ENCODE measurements at places on chromosomes 16 and 17.

DNA sequence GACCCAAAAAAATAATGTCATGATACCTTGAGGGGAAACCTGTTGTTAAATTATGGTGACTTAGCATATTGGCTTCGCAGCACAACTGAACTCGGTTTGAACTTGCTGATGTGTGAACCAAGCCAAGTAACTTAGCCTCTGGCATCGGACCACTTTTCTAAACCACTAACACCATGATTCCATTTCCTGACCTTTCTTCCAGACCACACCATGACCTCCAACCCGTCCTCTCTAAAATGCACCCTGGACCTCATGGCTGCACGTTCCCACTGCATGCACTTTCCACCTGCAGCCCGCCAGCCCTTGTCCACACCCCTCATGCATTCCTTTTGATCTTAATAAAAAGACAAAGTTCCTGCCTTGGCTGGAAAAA lies 29.3 kb downstream of the DYNLRB2 start:
- no peak for DNase-seq

DNA sequence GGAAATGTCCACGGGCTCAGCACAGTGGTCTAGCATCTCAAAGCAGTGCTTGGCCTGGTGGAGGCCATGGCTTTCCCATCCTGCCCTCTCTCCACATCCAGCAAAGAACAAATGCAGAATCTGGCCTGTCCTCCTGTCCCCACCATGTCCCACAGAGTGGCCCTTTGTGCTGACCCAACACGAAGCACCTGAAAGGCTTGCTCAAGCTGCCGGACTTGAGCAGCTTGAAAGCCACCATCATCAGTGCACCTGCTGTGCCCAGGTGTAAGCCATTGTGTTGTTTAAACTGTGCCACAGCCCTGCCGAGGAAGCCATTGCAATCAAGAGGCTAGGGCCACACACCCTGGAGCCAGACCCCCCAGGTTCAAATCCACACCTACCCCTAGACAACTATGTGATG lies 115.5 kb downstream of the SOCS1 start:
- no peak for DNase-seq

DNA sequence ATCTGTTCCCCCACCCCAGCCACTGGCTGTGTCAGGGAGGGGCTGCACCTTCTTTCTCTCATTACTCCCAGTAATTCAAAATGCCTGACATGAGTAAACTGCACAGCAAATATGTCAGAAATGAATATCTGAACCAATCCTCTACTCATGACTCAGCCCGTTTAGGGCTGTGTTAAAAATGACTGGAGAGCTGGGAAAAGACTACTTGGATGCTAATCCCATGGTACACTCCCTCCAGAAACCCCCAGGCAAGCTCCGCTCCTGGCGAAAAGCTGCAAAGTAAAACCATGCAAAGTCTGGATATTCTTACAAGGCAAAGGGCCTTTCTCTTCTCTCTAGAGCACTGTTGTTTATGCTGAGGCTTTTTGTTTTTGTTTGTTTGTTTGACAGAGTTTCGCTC lies 448.1 kb upstream of the DYNLRB2 start:
- DNase-seq = no peak

- no peak for DNase-seq
Measured at GRCh38 chr16:46632778-46633733, 11.9 kb upstream of the SHCBP1 start.

DNA sequence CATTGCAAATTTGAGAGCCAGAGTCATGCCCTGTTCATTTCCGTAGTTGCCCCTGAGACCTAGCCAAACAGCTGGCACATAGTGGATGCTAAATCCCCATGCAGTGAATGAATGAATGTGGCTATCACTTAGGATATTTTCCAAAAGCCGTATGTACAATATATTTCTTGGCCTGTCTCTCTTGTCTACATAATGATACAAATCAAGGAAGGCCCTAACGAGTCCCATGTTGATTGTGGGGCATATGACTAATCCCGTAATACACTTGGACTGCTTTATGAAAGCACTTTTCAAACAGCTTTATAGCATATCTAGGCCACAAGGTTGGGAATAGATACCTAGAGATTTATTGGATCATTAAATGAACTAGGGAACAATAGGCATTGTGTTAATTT lies 478.0 kb downstream of the SLC39A11 start:
- no peak for DNase-seq

DNA sequence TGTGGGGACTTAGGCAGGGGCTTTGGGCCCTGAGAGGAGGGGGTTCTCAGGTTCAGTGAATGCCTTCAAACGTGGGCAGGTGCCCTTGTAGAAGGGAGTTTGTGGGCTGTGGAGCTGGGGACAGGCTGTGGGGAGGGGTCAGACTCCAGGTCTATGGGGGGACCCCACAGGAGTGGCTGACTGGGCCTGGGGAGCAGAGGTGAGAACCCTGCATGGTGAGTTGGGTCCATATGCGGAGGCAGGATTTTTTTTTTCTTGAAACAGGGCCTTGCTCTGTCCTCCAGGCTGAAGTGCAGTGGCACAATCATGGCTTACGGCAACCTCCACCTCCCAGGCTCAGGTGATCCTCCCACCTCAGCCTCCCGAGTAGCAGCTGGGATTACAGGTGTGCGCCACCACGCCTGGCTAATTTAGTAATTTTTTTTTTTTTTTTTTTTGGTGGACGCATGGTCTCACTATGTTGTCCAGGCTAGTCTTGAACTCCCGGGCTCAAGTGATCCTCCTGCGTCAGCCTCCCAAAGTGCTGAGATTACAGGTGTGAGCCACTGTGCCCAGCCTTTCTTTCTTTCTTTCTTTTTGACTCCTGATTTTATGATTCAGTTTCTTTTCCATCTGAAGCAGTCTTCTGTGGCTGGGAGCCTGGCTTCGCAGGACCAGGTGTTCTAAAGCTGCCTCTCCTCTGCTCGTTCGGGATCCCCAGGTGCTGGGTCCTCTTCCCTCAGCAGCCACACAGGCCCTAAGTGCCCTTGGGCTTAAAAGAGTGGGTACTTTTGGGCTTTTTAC lies 19.0 kb upstream of the ADCY7 start:
- DNase-seq = no peak

DNA sequence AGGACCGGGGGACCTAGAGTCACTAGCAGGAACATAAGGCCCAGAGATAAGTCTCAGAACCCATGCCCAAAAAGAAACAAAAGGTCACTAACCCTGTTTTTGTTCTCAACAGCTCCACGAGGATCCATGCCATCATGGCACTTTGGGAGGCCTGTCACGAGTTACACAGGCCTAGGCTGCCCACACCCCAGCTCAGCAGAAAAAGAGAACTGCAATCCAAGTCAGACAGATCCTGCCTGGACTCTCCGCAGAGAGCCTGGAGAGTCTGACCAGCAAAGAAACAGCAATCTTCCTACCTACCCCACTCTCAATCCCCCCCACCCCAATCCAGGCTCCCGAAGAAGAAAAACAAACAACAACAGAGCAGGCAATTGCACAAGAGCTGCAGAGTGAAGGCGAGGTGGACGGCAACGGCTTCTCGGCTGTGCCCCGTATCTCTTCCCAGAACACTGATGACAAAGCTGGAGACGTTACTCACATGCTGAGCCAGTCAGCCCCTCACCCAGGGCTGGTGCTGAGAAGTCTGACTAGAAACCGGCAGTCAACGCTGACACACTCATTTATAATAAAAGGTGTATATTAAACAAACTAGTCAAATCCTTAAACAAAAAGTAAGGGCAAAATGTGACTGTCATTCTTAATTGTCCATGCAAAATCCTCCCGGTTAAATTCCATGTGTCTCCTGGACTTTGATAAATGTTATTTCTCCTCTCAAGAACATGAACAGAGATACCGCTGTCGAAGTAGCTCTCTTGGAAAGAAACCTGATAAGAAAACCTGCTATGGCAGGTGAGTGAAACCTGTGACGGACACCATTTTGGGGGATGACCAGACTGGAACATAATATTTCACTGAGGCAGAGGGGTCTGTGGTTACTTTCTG lies 89.3 kb downstream of the SMG6 start:
- DNase-seq = no peak

- no peak for DNase-seq
Measured at GRCh38 chr16:24098896-24099295, 157.2 kb upstream of the CACNG3 start.

GRCh38 chr16:58186176-58186944 lies 11.5 kb downstream of the CSNK2A2 start:
- no peak for DNase-seq

DNA sequence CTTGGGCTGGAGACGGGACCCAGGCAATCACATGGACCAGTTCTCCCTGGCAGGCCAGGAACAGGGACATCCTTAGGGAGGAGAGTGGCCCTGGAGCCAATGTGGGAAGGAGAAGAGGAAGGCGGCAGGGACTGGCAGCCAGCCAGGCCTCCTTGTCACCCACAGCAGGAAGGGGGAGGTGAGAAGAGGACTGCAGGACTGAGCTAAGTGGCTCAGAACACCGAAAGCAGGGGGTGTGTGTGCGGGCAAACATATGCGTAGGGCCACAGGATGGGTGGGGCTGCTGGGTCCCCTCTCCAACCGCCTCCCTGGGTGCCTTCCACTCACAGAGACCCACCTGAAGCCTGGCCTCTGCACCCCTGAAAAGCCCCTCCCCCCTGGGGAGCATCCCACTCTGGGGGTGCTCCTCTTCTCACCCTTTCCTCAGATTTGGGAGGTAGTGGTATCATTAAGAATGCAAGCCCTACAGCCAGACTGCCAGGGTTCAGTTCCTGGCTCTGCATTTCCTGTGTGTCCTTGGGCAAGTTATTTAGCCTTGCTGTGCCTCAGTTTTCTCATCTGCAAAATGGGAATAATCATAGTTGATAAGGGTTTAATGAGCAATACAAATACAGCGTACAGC lies 8.1 kb downstream of the PNMT start:
- DNase-seq = no peak

GRCh38 chr16:13099822-13100221 lies 198.4 kb downstream of the SHISA9 start:
- no peak for DNase-seq

- no peak for DNase-seq
Measured at GRCh38 chr17:83187782-83188311, 108.4 kb downstream of the METRNL start.

GRCh38 chr17:71828182-71828596 lies 292.6 kb upstream of the SOX9 start:
- peak; percentile 28 for DNase-seq

DNA sequence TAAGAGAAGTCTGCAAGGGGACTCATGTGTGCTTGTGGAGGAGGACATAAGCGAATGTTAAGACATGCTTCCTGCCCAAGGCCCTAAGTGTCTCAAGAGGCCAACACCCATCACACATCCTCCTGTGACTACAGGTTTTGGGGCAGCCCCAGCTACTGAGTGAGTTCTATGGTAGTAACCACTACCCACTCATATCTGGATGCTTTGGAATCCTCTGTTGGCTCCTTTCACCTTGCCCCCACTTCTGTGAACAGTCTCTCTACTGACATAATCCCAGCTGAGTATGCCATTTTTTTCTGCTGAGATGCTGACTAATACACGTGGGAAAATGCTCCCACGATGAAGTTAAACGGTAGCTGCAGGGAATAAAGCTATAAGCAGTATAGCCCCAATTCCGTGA lies 153.5 kb downstream of the VPS53 start:
- DNase-seq = no peak

DNA sequence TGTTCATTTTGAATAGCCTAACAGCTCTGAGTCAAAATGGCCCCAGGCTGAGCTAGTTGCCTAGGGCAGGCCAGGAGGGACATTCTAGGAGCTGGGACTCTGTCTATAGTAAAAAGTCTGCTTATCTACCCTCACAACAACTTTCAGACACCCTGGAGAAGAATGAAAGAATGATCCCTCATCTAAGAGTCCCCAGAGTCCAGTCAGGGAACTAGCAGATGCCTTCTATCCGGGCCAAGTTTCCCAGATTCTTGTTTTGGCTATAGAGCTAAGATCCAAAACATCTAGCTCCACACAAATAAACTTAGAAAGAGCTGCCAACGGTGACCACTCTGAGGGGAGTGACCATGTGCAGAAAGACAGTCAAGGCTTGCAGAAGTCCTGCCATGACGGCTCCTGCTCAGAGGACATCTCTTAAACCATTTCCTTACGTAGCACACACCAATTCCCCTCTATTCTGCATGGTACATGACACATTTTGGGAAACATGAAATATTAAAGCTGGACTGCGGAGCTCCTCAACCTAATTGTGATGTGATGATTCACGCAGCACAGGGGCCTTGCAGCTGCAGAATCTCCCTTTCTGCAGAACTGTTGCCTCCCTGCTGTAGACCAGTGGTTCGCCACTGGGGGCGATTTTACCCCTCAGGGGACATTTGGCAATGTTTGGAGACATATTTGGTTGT lies 24.2 kb downstream of the FAM20A start:
- no peak for DNase-seq

All from NCI-H1694 (cell line).